ENCODE measurements at places on chromosomes 1 and 21. TPM values are rescaled to one million over a fixed set of nuclear protein-coding genes. Genes with fewer than 3 reads are reported as not detected.
A peak's percentile ranks its signal among the peaks of the same experiment; 100 is the strongest.

RPE65 gene
- not detected for total RNA-seq

KIF17 gene
- total RNA-seq: 0.86 TPM

LINGO4 gene
- not detected for total RNA-seq

DNA sequence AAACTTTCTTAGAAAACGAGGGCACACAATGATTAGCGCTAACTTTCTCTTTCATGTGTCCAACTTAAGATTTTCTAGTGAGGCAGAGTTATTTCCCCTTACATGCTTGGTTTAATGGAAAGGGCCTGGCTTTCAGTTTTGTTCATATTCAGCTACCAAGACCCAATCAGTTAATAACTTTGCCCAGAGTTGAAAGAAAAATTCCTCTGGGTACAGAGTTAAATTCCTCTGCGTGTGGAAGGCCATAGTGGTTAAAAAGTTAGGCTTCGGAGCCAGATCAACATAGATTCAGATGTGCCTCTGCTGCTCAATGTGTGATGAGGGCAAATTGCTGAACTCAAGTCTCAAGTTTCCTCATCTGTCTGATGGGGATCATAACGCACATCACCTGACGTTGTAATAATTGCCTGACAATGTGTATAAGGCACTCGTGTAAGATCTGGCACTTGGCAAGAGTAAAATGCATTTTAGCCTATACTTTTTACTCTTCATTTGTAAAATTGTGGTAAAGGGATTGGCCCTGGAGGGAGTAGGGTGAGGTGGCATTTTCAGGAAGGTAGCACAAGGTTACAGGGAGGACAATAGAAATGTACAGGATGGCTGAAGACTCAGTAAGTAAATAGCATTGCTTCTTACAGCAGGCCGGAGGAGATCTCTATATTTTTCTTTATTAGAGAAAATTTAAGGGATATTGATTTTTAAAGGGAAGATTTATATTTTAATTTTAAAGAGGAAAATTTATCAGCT, 103.4 kb downstream of the ROR1 start:
- DNase-seq: no peak

DNA sequence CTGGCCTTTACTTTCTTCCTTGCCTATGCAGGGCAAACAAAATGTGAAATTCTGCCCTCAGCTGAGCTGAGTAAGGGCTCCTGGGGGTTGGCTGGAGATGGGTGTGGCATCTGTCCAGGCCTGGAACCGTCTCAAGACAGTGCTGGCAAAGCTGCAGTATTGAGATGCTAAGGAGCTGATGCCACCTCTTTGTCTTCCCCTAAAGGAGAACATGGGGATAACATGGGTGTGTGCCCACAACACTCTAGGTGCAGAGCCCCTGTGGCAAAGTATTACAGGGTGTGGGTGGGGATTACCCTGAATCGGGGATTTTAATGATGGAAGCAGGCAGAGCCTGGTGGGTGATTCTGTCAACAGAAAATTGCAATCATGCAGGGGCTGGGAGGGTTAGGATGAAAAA, 2.5 kb upstream of the ST3GAL3 start:
- peak; percentile 56 for DNase-seq

DNA sequence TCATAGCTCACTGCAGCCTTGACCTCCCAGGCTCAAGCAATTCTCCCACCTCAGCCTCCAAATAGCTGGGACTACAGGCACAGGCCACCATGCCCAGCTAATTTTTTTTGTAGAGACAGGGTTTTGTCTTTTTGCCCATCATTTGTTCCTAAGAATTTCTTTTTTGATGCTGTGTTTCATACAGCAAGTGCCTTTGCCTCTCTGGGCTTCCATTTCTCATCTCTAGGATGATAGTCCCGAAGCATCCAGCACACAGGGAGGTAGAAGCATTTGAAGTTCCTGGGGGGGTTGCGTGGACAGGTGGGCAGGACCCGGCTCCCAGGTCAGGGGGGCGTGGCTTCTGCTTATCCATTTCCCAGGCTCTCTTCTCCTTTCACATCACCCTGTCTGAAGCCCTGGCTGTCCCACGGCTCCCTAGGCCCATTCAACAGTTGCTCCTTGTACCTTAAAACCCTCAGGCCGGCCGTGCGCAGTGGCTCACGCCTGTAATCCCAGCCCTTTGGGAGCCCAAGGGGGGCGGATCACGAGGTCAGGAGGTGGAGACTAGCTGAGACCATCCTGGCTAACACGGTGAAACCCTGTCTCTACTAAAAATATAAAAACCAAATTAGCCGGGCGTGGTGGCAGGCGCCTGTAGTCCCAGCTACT, 3.4 kb downstream of the ATP13A2 start:
- DNase-seq: no peak

AMPD1 gene
- not detected for total RNA-seq

BGLAP gene
- total RNA-seq: not detected

NUCKS1 gene
- 193 TPM for total RNA-seq

- DNase-seq: peak; percentile 99
These were observed 104.5 kb upstream of the LMO4 start for GRCh38 chr1:87224201-87224600.

All from M059J (cell line).